HCEC 1CT (cell line): ENCODE measurements at places on chromosomes 7 and 10.

GRCh38 chr7:46576950-46577349 is 655.9 kb upstream of the IGFBP3 start:
- peak; percentile 43 for DNase-seq

GRCh38 chr10:48493083-48493871 is 111.6 kb downstream of the ARHGAP22 start:
- DNase-seq: no peak

DNA sequence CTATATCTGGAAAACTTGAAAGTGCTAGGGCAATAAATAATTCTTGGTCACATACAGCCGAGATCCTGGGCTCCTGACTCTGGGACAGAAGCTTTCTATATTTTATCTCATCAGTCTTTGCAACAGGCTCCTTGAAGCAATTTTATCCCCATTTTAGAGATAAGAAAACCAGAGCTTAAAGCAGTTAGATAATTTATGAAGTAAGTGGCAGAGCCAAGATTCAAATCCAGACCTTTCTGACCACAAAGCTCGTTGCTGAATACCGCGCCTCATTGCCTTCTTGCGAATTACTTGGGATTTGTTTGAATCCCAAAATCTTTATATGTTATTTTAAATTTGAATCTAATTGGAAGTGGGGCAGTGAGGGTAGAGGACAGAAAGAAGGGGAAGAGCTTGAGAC is 106.0 kb downstream of the TCF7L2 start:
- DNase-seq: no peak

DNA sequence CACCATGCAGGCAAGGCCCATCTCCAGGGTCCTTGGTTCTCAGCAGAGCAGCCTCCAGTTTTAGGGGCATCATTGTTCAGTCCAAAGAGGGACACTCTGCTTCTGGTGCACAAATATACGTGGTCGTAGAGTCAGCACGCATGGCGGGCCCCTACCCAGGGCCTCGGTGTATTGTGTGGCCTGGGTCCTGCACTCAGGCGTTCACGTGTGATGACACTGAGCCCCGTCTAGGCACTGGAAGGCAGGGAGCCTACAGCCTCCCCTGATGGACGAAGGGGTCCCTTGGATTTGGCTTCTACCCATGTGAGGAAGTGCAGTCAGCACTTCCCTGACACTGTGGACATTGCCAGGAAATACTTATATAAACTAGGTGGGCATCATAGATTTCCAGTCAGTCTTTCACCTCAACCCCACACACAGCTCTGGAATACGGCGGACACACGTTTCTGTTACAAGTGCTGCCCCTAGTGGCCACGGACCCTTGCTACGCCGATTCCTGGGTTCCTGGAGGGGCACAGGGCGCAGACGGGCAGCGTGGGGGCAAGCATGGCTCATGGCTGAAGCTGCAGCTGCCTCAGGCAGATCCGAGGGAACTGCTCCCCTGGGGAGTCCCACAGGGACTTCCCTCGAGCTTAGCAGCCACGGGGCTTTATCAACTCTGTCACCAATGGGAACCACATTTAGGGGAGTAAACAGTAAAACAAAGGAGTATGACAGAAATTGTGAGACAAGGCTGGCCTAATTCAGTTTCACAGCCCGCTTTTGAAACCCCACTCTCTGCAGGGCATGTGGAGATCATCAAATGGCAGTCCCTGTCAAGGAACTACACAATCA is 25.4 kb downstream of the AIFM2 start:
- no peak for DNase-seq

DNA sequence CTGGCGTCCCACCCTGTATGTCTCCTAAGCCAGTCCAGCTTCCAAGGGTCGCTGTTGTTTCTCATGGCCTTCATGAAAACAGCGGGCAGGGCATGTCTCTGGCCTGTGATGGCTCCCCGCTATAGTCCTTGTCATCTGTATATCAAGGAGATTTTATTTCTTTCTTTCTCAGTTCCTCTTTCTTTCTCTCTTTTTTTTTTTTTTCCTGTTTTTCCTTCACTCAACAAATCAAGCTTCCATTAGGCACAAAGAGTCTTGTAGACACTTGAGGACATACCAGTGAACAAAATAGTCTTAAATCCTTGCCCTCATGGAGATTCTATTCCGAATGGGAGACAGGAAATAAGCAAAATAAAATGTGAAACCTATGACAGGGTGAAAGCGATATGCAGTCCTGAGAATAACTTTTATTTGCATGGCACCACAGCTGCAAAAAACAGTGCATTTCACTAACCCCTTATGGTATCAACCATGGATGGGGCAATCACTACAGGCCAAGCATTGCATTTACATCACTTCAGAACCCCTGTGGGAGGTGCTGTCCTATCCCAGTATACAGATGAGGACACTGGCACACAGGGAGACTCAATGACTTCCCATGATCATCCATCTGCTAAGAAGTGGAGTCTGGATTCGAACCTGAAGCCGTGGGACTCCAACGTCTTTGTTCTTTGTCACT is 50.7 kb downstream of the SYPL1 start:
- DNase-seq: no peak

GRCh38 chr10:77530011-77530410 is 107.6 kb downstream of the KCNMA1 start:
- no peak for DNase-seq

- no peak for DNase-seq
These were observed 40.3 kb downstream of the SGCE start for GRCh38 chr7:94615666-94616065.

DNA sequence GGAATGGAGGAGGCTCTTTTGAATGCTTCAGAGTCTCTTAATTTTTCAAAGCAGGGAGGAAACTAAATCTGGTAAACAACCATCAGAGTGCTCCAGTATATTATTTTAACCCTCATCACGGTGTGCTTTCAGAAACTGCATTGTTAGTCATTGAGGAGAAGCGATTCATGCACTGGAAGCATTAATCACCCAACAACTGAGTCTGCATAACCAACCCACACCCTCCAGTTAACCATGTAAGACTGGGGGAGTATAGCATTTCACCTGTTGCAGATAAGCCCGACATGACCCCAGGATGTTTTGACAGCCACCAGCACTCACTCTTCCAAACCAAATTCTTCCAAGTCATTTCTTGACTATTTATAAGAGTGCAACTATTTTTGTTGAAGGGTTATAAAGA is 257.6 kb downstream of the GATA3 start:
- DNase-seq: no peak

GRCh38 chr10:7625009-7625408 is 41.8 kb downstream of the ITIH5 start:
- DNase-seq: no peak

- no peak for DNase-seq
These were observed 129.0 kb downstream of the DIP2C start for GRCh38 chr10:560314-560992.

DNA sequence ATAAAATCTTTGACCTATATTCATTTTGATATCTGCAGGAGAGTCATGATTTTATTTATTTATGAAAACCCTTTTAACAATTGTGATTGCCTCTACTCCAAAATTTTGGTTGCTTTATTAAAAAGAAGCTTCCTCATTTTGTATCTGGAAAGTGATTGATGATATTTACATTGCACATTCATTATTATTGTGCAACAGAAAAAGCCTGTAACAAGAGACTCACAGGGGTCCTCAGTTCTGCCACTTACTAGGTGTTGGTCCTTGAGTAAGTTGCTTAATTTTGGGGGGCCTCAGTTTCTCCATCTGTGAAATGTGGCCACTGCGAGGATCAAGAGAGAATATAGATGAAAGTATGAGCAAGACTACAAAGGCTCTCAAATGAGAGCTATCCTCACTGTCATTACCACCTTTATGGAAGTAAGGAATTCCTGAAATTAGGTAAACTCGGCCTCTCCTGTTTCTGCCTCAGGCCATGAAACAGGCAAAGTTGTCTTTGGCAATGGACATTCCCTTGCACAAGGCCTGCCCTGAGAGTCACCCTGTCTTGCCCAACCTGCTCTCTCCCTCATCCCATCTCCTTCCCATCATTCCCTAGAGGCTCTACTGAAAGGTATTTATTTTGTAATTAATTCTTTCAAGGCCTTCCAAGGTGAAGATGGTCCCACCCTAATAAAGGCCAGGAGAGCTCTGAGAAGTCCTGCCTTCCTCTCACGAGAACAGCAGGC is 66.1 kb upstream of the ABLIM1 start:
- DNase-seq: no peak

- no peak for DNase-seq
These were observed 49.9 kb downstream of the PWWP2B start for GRCh38 chr10:132446661-132447445.

GRCh38 chr10:17100586-17100985 is 29.0 kb downstream of the CUBN start:
- DNase-seq: no peak

DNA sequence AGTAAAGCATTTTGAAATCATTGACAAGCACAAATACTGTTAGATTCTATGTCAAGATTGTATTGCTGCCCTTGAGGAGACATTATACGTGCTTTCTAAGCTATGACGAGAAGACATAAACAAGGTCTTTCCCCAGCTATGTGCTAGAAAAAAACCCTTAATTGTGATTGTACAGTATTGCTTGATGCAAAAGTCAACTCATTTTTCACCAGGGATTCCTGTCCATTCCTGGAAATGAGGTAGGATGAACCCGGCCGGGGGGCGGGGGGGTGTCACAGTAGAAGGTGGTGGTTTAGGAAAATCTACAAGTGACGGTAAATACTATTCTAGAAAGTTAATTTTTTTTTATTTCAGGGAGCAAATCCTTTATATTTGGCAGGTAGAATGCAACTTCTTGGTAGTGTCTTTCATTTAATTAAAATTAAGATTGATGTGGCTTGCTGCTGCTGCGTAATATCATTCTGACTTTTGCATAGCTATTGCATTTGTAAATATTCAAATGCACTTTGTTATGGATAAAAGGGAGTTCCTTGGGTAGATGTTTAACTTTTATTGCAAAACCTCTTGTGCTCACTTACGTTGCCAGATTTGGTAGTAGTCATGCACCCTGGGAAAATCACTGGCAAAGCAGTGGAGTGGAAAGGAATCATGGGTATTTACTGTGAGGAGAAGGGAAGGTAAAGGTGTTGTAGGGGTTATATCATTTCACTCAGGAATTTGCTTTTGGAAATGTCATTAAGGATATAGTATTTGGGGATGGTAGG is 164.4 kb upstream of the PRPS1L1 start:
- no peak for DNase-seq

DNA sequence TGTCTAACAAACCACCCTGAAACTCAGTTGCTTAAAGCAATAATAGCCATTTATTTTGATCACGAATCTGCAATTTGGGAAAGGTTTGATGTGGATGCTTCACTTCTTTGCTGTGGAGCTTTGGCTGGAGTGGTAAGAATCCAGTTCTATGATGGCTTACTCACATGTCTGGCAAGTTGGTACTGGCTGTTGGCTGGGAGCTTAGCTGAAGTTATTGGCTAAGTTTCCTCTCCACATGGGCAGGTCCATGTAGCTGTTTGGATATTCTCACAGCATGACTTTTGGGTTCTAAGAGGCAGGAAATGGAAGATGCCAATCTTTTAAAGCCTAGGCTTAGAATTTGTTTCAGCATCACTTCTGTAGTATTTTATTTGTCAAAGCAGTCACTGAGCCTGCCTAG is 277.6 kb upstream of the NRP1 start:
- DNase-seq: peak; percentile 58

- peak; percentile 35 for DNase-seq
These were observed 236.2 kb downstream of the DNAJB9 start for GRCh38 chr7:108805808-108806397.

DNA sequence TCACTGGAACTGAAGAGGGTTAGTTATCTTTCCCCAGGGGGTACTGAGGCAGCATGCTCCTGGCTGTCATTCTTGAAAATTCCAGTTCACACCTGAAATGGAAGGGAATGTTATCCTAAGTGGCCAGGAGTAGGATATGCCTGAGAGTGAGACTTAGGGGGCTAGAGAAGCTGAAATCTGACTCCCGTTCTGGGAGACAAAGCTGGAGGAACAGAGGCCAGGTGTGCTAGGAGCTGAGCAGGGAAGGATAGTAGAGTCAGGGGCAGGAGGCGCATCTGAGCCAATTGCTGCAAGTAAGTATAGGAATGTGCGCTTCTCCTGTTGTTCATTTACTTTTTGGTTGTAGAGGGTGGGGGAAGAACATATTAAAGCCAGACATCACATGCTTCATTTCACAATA is 58.1 kb upstream of the KIAA1217 start:
- no peak for DNase-seq

DNA sequence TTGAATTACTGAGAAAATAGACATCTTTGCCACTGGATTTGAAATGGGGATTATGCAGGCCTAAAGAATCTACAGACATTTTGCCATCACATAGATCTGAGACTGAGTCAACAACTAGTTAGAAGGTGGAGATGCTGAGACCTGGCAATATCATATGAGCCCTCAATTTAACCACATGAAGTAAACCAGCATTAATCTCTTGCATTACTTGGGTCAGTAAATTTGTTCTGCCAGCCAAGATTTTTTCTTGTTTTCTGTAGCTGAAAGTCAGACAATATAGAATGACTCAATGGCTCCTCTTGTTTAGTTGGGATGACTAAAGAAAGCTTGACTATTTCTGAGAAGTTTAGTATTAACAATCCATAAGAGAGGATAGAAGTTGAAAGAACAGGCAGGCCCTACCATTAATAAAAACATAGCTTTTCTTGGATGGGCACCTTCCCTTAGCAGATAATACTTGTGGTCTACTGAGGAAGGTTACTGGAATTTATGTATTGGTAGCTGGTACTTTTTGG is 396.7 kb upstream of the SORCS1 start:
- DNase-seq: no peak
